ENCODE measurements at places on chromosomes 2 and 18.

- DNase-seq: no peak
These were observed 399.3 kb downstream of the METTL4 start for GRCh38 chr18:2171840-2172625.

DNA sequence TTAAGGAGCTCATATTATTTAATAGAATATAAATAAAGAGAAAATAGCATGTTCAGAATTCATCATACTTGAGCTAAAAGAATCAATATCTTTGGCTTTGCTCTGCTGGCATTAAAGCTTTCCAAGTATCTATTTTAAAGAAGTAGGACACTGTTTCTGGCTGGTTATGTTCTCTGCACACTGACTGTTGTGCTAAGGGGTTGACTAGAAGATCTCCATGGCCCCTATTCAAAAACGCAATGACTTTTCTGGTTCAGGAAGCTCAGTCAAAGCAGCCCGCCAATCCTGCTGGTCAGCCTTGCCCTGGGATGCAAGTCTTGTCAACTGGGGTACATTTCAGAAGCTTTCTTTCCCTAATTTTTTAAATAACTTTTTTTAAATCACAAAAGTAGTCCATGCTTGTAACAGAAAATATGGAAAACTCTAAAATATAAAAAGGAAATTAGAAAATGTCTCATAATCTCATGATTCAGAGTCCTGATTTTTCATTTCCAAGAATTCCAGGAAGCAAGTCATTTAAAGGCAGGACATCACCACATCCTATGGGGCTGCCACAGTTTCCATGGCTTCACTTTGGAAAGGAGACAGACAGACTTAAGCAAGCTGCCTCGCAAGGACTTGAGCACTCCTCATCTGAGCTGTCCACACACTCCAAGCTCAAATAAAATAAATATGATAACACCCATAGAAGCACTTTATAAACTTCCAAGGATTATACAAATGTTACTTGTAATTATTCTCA is 195.1 kb downstream of the TXNL1 start:
- DNase-seq: no peak

- DNase-seq: no peak
These were observed 83.5 kb downstream of the MYL12B start for GRCh38 chr18:3345452-3345851.

DNA sequence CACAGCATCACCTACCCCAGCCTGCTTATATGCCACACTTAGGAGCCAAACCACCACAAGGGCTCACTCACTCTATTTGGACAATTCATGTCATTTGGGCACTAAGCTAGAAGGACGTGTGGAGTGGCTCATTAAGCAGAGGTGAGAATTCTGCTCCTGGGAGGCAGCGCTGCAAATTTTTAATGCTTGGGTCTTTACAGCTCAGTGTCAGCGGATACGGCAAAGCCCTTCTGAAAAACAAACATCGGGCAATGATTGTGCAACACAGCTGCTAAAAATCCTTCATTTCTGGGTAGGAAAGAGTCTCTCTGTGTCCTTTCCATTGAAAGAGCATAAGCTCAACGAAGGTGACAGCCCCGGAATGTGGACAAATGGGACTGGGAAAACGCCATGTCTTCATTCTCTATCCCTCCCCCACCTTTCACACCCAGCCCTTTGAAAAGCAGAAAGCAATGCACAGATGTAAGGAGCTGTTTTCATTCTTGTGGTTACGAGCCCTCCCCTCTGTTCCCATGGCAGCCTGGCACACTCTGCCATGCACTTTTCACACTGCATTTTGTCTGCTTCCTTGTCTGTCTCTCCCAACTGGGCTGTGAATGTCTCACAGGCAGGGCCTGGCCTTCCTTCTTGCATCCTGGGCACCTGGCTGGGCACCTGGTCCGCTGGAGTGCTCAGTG is 16.0 kb downstream of the TMEM177 start:
- DNase-seq: no peak

DNA sequence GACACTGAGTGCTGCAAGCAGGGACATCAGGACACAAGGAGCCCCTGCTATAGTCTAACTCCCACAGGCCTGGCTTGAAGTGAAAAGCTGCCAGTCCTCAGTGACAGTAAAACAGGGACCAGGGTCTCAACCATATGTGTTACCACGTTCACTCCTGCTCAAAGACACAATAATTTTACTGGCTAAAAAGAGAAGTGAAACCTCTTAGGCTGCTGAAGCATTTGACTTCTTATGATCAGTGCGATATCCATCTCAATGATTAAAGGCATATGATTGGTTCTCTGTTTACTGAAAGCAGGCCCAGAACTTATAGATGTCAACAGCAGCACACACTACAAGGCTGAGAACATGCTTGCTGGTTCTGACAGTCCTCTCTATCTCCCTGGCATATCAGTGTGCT is 129.8 kb upstream of the LMAN1 start:
- no peak for DNase-seq

GRCh38 chr2:170218456-170218855 is 40.5 kb downstream of the MYO3B start:
- DNase-seq: no peak

GRCh38 chr2:235920216-235920865 is 247.8 kb downstream of the GBX2 start:
- DNase-seq: no peak

- DNase-seq: no peak
These were observed 95.6 kb downstream of the CYP26B1 start for GRCh38 chr2:72051971-72052505.

DNA sequence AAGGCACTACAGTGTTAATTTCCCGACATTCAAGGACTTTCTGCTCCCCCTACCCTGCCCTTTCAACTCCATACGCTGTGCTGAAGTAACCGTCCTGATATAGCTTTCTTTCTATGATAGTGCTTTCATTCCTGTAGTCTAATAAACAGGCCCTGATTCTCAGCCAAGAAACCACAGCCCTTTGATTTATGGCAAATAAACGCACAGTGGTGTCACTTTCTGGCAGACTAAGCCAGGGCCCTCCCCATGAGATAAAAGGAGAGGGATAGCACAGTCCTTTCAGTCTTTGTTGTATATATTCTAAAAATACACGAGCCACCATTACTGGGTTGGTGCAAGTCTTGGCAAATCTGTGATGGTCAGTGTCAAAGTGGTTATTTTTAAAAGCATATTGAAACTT is 291.2 kb downstream of the ALPK2 start:
- no peak for DNase-seq

DNA sequence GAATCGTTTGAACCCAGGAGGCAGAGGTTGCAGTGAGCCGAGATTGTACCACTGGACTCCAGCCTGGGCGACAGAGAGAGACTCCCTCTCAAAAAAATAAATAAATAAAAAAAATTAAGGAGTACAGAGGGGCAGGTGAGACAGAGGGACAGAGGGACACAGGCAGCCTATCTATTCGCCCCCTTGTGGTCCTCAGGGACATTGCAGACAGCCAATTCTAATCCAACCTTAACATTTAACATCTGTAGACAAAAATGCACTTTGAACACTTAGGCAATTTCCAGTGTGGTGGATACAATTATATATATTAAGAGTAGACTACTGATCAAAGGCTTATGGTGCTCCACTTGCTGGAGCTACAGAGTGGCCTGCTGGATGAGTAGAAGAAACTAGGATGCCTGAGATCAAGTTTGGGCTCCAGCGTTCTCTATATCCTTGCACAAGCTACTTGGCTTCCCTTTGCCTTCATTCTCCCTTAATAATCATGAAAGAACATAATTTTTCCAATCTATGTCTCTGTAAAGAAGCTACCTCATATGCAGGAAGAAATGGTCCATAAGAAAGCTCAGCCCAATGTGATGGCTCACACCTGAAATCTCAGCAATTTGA is 8.2 kb upstream of the SMARCAL1 start:
- no peak for DNase-seq

DNA sequence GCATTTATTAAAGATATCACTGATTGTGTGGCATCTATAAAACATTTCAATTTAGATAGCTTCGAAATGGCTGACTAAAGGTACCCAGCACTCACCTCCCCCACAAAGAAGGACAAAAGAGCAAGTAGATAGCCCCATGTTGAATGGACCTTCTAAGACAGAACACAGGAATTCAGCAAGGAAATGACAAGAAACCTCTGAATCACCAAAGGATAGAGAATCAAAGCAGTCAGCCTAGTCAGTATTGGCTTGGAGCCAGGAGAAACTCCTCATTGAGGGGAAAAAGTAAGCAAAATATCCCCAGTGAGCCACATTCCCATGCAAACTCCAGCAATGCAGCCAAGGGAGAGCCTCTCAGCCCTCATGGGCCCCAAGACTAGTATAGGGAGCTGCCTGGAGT is 113.7 kb downstream of the BARD1 start:
- DNase-seq: no peak

DNA sequence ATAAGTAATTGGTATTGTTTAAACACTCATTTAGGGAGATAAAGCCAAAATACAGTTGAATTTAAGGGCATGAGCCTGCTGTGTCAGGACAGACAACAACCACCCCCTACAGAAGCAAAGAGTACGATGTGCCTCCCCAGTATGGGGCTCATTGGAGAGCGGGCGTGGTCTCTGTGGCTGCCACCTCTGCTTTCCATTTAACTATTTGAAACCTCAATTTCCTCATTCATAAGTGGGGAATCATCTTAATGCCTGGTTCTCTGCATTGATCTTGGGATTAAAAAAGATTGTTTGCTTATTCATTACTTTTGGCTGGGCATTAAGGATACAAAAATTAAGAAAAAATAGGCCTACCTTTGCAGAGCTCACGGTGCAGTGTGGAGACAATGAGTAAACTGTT is 21.4 kb downstream of the KCNS3 start:
- DNase-seq: no peak

GRCh38 chr18:74213429-74213828 is 65.1 kb downstream of the TIMM21 start:
- DNase-seq: no peak

DNA sequence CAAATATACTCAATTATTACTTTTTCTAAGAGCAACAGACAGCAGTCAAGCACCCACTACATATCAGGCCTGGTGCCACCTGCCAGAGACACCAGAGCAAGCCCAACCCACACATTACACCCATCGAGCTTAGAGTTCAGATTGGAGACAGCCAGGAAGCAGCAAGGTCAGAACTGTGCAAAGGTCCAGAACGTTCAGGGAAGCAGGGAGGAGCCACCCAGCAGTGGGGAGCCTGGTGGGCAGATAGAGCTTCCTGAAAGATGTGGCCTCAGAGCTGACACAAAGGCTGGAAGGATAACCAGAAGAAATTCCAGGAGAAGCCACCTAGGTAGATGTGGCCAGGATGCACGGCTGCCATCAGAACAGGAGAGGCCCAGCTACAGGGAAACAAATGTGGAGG is 440.5 kb upstream of the ID2 start:
- DNase-seq: no peak

- no peak for DNase-seq
These were observed 25.9 kb downstream of the HS1BP3 start for GRCh38 chr2:20624884-20625485.

DNA sequence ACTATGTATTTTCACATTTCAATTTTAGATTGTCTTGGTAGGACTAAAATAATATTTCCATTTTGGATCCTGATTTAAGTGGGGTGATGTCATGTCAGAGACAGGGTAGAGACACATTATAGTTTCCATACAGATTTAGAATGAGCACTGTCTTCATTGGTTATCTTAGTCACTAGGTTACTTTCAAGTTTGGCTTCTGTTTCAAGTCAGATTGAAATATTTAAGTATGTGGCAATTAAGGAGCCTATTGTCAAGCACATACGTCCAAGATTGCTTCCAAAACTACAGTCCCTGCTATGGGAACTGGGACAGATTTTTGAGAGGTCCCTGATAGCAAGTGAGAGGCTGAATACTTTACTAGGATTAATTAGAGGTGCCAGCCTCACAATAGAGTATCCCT is 89.2 kb upstream of the FAM117B start:
- no peak for DNase-seq

DNA sequence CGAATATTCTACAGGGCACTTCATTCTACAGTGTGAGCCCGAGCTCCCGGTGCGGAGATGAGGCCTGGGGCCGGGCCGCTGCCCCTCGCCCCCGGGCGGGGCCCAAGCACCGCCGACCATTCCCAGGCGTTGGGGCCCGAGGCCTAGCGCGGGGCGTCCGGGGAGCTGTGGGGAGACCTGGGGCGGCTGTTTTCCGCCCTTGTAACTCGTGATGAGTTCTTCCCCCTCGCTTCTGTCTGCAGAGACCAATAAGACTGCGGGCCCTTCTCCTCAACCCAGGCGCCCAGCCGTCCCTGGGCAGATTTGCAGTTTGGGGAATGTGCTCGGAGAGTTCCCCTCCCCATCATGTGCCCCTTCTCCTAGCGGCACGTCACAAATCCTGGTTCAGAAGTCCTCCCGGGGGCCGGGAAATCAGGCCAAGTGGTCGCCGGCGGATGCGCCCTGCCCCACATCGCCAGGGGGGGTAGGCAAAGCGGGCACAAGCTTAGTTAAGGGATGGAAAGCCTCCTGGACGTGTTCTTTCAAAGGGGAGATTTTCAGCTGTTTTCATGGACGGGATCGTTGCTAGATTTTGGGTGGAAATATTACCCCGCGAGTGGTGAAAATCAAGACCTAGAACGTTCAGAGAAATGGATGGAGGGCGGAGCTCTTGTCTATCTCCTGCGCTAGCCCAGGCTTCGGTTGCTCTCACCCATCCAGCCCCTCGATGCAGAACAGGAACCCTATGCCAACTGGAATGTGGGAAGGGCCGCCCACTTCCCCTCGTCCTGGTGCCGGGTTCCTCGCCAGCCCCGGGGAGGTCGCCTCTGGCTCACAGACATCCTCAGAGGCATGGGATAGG is 18.8 kb upstream of the HAAO start:
- DNase-seq: peak; percentile 13

- no peak for DNase-seq
These were observed 84.0 kb downstream of the EVA1A start for GRCh38 chr2:75476761-75477160.

DNA sequence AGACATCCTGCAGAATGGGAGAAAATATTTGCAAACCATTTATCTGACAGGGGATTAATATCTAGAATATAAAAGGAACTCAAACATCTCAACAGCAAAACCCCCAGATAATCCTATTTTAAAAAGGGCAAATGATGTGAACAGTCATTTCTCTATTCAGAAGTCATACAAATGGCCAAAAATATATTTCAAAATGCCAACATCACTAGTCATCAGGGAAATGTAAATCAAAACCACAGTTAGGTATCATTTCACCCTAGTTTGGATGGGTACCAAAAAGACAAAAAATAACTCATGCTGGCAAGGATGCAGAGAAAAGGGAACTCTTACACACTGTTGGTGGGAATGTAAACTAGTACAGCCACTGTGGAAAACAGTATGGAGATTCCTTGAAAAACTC is 70.0 kb downstream of the TBR1 start:
- no peak for DNase-seq

GRCh38 chr2:57479981-57480380 is 566.6 kb upstream of the VRK2 start:
- no peak for DNase-seq

DNA sequence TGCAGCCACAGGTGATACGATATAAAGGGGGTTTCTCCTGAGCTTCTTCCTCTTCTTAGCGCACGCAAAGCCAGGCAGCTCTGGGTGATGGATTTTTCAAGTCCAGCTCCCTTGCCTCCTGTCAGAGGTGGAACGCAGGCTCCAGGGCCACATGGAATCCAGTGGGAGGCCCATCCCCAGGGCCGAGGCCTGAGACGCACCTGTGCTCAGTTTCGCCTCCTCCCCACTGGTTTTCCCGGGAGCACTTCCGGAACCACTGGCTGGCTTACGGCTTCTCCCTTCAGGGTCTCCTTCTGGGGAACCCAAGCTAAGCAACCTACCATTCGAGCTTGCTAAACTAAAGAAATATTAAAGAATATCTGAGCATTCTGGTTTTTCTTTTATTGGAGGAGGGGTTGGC is 63.6 kb downstream of the TRAPPC12 start:
- no peak for DNase-seq

GRCh38 chr18:79447703-79448367 is 52.1 kb downstream of the NFATC1 start:
- DNase-seq: no peak
